ENCODE measurements at places on chromosomes 13 and 19.

DNA sequence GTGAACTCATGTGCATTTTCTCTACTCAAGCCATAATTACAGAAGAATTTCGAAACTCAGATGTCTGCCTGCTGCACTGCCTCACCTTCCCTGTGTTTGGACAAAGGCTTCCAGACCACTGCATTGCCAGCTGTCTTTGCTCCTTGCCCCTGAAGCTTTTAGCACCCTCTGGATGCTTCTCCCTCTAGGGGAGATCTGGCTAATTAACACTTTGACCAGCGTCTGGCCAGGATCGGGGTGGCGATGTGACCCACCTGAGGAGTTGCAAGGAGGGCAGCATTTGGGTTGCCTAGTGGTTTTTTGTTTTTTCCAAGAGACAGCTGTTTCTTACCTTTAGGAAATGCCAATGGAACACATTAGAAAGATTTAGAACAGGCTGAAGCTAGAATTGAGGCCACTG lies 127.7 kb upstream of the ZNF536 start:
- DNase-seq = no peak

- no peak for DNase-seq
These were observed 16.6 kb downstream of the CHST8 start for GRCh38 chr19:33638167-33639034.

DNA sequence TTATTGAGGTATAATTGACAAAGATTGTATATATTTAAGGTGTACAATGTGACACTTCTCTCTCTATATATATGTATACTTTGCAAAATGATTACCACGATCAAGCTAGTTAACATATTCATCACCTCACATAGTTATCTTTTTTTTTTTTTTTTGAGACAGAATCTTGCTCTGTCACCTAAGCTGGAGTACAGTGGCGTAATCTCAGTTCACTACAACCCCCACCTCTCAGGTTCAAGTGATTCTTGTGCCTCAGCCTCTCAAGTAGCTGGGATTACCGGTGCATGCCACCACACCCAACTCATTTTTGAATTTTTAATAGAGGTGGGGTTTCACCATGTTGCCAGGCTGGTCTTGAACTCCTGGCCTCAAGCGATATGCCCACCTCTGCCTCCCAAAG lies 3.7 kb downstream of the ZSCAN4 start:
- no peak for DNase-seq

DNA sequence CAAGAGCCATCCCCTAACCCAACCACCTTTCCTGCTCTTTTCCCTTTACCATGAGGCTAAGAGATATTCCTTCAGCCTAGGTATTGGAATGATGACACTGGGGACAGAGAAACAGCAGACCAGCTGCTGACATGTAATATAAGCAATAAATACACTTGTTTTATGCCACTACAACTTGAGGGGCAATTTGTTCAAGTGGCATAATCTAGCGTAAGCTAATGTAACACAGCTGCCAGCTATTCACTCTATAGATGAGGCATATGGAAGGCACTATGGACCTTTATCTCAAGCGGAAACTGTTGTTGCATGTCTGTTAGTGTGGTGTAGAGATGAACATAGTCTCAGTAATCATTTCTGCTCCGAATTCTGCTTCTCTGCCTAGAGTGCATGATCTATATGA lies 111.1 kb downstream of the STARD13 start:
- no peak for DNase-seq

- DNase-seq = peak; percentile 11
These were observed 105.2 kb downstream of the COL4A2 start for GRCh38 chr13:110412132-110412914.

GRCh38 chr13:33490461-33491327 lies 205.1 kb upstream of the STARD13 start:
- DNase-seq = no peak

DNA sequence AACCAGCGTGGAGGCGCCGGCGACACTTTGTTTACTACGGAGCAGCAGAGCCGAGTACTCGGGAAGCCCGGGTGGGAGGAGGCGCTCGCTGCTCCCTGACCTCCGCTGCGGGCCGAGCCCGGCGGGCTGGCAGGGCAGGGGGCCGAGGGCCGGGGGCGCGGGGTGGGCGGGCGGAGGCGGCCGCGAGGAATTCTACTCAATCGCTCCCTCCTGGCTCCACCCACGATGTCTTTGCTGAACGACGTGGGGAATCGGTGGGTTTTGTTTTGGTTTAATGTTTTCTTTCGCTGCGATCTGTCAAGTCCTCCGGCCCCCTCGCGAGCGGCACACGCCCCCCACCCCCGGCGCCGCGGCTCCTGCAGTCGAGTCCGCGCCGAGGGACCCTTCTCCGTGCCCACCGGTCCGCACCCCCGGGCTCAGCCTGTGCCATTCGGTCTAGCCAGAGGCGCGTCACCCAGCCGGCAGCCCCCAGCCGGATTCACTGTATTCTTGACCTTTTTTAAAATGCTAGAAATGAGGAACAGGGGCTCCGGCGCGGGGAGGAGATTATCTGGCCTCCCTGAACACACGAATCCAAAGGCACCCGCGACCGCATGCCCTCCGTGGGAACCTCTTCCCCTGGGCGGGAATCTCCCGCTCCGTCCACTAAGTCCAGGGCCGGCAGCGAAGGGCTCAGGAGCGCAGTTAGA lies 636 bp upstream of the FOXO1 start:
- DNase-seq = no peak

GRCh38 chr13:31437975-31438374 lies 238.2 kb downstream of the B3GLCT start:
- no peak for DNase-seq

DNA sequence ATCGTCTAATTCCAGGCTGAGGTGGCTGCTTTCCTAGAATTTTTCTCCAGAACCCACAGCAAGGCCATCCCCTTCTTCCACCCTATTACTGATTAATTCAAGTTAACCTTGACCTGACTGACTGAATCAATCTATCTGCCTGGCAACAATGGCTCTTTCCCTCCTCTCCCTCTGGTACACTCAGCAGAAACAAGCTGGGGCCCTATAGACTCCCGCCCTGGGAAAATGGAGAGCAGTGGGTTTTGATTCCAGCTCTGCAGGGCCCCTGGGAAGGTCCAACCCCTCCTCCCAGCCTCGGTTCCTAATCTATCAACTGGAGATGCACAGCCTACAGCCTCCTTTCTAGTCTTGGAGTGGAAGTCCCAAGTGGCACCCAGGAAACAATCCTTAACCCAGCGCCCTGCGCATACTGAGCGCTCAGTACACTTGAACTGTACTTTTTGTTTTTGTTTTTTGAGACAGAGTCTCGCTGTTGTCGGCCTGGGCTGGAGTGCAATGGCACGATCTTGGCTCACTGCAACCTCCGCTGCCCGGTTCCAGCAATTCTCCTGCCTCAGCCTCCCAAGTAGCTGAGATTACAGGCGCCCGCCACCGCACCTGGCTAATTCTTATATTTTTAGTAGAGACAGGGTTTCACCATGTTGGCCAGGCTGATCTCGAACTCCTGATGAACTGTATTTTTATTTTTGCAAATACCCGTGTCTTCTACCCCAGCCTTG lies 5.2 kb upstream of the C3 start:
- no peak for DNase-seq

GRCh38 chr13:27980280-27980998 lies 8.1 kb downstream of the URAD start:
- no peak for DNase-seq

DNA sequence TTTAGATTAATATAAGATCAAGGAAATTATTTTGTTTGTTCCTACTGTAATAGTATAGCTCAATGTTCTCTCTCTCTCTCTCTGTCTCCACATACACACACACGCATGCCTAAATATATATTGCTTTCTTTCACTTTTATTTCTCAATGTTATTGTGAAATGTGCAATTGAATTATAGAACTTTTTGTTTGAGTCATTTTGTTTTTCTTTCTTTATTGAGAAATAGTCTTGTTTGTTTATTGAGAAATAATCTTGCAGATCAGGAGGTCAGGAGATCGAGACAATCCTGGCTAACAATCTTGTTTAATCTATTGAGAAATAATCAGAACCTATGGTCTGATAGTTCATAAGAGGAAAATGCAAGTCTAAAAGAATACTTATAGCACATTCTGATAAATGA lies 1581.3 kb downstream of the EFNB2 start:
- DNase-seq = no peak

- DNase-seq = no peak
These were observed 43.3 kb downstream of the CRYL1 start for GRCh38 chr13:20482275-20482761.

GRCh38 chr13:48873587-48873986 lies 102.1 kb upstream of the FNDC3A start:
- no peak for DNase-seq

DNA sequence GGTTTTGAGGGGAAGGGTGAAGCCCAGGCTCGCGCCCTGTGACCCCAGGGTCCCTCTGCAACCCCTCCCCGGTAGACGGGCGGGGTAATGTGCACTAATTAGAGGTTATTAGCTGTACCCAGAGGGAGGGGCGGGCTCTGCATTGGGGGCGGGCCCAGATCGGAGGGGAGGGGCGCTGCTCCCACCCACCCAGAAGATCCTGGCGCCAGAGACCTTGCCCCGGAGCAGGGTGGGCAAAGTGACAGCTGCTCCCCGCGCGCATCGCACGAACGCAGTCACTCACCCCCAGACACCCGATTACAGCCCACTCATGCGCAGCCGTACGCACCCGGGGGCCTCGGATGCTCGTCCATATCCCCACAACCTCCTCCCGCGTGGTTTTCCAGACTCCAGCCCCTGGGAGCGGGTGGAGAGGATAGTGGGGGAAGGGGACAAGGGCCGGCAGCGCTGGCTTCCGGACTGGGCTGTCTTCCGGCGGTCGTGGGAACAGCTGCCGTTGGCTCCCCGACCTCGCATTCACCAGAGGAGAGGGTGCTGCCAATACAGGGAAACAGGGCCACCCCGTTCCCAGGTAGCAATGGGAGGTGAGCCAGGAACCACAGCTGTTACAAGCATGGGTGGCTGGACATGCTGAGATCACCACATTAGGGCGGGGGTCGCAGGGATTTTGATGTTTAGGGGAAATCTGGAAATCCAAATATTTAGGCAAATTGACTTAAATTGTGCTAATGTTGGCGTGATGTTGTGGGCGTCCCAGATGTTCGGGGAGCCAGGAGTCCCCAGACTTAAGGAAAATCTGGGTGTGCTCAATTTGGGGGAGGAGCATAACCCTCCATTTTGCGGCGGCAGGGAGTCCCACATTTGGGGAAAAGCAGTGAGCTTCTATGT lies 2.9 kb upstream of the HOOK2 start:
- no peak for DNase-seq

- no peak for DNase-seq
These were observed 14.4 kb downstream of the COMP start for GRCh38 chr19:18776736-18777135.

DNA sequence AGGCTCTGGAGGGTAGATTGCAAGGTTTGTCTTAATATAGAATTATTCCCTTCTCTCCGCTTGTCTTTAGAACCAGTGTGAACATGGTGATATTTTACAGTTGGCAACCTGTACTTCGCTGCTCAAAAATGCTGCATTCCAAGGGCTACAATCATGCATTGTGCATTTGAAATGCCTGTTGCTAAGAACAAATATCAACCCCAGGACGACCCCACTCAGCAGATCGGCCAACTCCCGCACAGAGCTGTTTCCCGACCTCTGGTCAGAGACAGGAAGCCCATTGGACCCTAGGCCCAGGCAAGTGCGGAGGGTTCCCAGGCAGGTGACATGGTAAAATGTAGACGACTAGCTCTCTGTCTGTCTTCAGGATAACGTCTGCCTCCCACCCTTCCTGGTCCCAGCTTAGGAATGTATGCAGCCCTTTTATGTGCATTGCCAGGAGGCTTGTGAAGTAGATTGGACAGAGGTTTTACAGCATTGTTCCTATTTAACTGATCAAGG lies 263.5 kb downstream of the FOXO1 start:
- DNase-seq = no peak

DNA sequence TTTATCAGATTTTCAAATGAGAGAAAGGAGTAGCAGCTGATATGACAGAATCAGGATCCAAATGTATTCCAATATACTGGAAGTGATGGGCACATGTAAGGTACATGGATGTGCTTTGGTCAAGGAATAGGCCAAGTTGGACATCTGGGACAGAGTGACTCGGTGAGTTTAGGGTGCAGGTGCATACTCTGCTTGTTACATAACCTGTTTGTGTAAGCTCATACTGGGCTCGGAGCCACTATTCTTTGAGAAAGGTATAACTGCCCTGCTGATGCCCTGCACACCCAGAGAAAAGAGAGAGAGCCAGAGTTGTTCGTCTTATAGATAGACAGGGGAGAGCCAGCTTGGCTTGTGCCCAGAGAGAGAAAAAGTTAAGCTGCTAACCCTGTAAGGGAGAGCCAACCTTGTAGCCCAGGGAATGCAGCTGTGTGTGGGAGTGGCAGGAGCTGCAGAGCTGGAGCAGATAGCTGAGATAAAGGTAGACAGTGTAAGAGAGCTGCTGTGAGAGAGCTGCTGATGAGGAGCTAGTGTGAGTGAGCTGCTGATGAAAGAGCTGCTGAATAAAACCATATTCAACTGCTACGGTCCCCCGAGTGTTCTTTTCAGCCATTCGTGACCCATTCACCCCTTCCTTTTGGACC lies 40.7 kb upstream of the N4BP2L1 start:
- no peak for DNase-seq

- no peak for DNase-seq
These were observed 3.0 kb downstream of the KCTD12 start for GRCh38 chr13:76883236-76883635.

- DNase-seq = no peak
These were observed 10.8 kb downstream of the GYS1 start for GRCh38 chr19:48982280-48982679.

DNA sequence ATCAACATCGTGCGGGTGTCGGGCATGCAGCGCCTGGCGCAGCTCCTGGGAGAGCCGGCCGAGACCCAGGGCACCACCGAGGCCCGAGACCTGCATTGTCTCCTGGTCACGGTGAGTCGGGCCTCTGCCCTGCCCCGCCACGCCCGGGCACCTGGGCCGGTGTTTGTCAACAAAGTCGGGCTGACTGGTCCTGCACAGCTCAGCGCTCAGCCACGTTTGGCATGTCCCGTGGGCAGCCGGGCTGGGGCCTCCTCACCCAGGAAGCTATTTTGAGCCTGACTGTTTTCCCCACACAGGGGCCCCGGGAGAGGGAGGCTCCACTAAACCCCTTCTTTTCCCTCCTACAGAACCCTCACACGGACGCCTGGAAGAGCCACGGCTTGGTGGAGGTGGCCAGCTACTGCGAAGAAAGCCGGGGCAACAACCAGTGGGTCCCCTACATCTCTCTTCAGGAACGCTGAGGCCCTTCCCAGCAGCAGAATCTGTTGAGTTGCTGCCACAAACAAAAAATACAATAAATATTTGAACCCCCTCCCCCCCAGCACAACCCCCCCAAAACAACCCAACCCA lies 1.3 kb downstream of the GADD45B start:
- DNase-seq = no peak

- DNase-seq = no peak
These were observed 35.3 kb upstream of the NPAS1 start for GRCh38 chr19:46984077-46985010.

- no peak for DNase-seq
These were observed 897 bp downstream of the C19orf33 start for GRCh38 chr19:38304866-38305429.

- DNase-seq = no peak
These were observed 461 bp downstream of the LILRA2 start for GRCh38 chr19:54574051-54574450.

- DNase-seq = no peak
These were observed 11.4 kb downstream of the ZNF254 start for GRCh38 chr19:24098359-24098758.

- DNase-seq = no peak
These were observed 24.2 kb downstream of the CEBPG start for GRCh38 chr19:33397536-33398360.

All from activated T-helper 1 cell treated with Interleukin-2 at 50 U/mL for 16 hours (primary cell).